Activated T-cell treated with anti-CD3 and anti-CD28 coated beads, Interleukin-2, amount 50 U/mL, for 72 hours (primary cell): ENCODE measurements at places on chromosomes 12 and 14. TPM values are rescaled to one million over a fixed set of nuclear protein-coding genes. Genes with fewer than 3 reads are reported as not detected.

The IL22 gene
- 0.89 TPM for total RNA-seq

The NKX2-1 gene
- not detected for total RNA-seq

The PLBD1 gene
- not detected for total RNA-seq

The PTHLH gene
- not detected for total RNA-seq

The DNAH10 gene
- total RNA-seq = 0.46 TPM

DNA sequence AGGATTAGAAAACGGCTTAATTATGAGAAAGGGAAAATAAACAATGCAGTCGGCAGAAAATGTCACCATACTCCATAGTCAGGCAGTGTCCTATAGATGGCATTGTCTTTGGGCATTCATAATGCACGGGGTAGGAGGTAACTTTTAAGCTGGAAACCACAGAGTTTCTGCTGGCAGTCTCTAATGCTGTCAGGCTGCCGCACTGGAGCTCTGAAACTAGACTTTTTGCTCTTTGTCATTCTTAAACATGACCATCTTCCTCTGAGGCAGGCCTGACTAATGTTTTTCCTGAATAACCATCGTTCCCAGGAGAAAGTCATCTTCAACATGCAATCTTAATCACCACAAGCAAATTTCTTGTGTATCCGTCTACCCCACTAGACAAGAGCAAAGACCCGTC, 108.8 kb downstream of the ETNK1 start:
- no peak for DNase-seq

GRCh38 chr14:65229748-65230728, 127.7 kb upstream of the MAX start:
- DNase-seq = peak; percentile 50

DNA sequence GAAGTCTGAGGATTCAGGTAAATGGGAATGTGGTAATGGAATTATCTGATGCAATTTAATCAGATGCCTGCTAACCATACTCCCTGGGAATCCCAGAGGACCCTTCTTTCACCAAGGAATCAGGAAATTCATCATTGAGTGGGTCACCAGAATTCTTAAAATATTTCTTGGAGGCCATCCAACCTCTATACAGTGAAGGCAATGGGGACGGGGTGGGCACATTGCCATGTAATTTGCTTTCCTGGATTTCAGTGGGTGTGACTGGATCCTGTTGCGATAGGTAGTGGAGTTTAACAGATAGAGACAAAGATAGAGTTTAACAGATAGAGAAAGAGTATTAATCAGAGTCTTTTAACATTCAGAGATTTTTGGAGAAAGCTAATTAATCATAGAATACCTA, 394.4 kb downstream of the DAD1 start:
- no peak for DNase-seq

DNA sequence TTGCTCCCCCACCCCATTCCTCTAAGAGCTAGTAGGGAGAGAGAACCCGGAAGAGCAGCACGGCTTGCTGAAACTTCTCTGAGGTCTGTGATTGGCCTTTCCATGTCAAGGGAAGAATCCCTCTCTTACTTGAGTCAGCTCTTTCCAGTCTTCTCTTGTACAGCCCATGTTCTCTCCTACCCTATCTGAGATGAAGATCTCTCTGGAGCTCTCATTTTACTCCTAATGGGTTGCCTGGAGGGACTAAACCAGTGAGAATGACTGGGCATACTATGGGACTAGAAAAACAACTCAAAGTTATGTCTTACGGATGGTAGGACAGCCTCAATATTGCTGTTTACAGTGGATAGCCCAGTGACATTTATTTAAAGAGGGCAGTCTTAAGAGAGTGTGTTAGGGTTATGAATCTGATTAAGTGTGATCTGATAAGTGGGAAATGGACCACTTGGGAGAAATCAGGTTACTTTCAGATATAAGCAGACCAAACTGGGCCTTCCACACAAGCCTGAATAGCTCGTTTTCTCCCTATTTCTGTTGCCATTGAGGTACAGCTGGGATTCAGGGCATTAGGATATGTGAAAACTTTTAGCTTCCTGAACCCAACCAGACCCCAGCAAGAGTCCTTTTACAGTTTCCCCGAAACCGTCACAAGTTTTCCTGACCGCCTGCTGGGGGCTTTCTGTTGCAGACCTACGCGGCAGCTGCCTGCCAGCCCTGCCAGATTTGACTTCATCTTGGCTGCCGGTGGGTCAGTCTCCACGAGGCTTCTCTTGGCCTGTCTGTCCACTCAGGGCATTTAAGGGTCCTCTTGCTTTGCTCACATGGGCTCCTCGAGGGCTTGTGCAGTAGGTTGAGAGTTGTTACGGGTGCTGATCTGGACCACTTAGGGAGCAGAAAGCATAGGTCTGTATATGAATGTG, 16.9 kb downstream of the ETV6 start:
- DNase-seq = no peak

DNA sequence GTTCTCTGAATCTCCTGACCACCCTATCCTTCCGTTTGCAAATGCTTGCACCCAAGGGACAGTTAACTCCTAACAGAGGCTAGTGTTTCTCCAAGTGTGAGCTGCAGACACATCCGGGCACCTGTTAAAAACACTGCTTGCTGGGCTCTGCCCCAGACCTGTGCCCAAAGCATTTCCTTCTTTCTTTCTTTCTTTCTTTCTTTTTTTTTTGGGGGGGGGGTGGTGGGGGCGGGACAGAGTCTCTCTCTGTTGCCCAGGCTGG, 42.5 kb downstream of the SPRING1 start:
- DNase-seq = no peak

- DNase-seq = peak; percentile 1
Observed at GRCh38 chr12:80044694-80045046, 54.7 kb upstream of the OTOGL start.

GRCh38 chr12:92470608-92471021, 232.2 kb upstream of the PLEKHG7 start:
- DNase-seq = peak; percentile 32

GRCh38 chr14:41607304-41607775, 664 bp downstream of the LRFN5 start:
- no peak for DNase-seq

GRCh38 chr12:57754411-57755193, at the start of gene MARCHF9:
Gene MARCHF9 (plus strand): TSS chr12:57755103. CDS start chr12:57755529, 426 bp downstream.
- DNase-seq = peak; percentile 88

- DNase-seq = no peak
Observed at GRCh38 chr12:89574736-89575208, 48.9 kb upstream of the POC1B start.

DNA sequence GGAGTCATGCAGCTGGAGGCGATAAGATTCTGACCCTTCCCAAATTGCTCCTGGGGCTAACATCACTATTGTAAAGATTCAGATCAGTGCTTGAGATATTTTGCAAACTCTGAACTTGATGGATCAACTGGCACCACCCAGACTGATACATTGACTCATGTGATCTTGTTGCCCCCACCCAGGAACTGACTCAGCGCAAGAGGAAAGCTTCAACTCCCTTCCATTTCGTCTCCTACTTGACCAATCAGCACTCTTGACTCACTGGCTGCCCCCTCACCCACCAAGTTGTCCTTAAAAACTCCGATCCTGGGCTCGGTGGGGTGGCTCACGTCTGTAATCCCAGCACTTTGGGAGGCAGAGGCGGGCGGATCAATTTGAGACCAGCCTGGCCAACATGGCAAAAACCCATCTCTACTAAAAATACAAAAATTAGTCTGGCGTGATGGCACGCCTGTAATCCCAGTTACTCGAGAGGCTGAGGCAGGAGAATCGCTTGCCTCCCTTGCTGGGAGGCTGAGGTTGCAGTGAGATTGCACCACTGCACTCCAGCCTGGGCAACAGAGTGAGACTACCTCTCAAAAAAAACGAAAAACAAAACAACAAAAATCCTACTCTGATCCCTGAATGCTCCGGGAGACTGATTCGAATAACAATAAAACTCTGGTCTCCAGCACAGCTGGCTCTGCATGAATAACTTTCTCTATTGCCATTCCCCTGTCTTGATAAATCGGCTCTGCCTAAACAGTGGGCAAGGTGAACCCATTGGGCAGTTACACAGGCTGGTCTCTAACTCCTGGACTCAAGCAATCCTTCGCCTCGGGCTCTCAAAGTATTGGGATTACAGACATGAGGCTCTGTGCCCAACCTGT, 9.8 kb upstream of the ARF6 start:
- DNase-seq = no peak

DNA sequence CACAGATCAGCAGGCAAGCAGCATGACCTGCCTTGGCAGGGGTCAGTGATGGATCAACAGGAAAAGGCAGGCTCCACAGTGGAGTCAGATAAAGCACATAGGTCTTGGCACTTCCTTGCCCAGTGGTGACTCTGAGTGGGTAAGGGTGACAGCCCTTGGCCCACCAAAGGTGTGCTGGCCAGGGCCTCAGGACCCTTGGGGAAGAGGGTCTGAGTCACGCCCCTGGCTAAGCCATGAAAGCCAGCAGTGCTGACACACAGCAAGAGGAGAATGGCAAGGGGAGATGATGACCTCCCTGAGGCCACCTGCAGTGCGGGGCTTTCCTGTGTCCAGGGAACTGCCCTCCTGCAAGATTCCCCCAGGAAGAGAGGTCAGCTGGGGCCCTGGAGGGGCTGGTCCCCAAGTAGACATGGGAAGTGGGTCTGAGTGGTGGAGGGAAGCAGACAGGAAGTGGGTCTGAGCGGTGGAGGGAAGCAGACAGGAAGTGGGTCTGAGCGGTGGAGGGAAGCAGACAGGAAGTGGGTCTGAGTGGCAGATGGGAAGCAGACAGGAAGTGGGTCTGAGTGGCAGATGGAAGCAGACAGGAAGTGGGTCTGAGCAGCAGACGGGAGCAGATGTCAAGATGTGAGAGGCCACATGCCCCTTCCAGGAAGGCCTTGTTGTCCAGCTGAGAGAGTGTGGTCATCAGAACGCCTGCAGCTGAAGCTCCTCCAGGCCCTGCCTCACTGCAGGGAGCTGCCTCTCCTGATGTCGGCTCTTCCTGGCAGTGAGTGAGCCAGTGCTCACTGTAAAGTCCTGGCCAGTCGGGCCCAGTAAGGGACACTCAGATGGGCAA, 34.8 kb downstream of the DIO3 start:
- DNase-seq = peak; percentile 25

- DNase-seq = no peak
Observed at GRCh38 chr12:15596174-15596573, 193.0 kb downstream of the EPS8 start.

DNA sequence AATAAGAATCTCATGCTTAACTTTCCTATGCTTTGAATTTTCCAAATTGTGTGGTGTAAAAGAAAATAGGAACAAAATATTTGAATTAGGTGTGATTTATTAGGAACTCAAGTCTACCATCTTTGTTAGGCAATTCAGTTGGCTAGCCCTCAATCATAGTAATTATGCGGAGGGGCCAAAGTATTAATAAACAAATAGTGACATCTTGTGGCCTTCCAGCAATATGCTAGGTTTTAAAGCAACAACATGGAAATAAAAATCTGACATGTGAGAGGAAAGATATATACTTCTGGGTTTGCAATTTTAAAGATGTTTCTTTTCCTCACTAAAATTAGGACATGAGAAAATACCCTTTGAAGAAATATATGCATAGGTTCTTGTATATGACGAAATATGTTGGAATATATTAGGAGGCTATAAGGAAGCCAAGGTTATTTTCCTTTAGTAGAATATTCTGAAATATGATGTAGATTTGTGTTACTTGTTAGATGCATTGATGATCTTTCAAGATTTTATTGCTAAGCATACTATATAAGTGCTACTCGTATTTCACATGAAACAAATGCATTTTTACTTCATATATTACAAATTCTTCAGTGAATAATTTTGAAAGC, 200.4 kb downstream of the PTPRO start:
- DNase-seq = no peak

- no peak for DNase-seq
Observed at GRCh38 chr12:122293081-122293480, 26.8 kb upstream of the VPS33A start.

DNA sequence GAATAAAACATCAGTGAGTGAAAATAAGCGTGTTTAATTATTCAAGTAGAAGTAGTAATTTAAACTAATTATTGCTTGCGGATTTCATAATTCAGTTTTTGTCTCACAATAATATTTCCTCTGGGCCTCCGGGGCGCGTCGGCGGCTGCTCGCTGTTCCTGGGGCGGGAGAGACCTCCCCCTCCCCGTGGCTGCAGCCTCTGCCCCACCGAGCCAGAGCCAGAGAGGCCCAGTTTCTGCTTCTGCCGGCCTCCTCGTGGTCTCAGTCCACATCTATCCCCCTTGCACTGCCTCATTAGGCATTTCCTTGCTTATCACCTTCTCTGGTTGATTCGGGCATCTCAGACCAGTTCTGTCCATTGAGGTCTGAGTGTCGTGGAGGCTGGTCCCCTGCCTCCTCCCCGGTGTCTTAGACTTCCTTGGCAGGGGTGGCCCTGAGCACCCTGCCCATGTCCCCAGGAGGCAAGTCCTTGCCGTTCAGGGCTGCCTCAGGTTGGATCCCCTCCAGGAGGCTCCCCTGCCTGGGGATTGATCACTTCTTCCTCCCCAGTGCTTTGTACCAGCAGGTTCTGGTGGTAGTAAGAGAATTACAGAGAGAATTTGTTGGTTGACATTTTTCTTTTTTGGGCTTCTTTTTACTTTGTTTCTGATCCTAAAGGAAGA, 78.0 kb downstream of the SLC25A47 start:
- no peak for DNase-seq

- DNase-seq = no peak
Observed at GRCh38 chr12:109753054-109753401, 39.4 kb downstream of the FAM222A start.
